Glomerular endothelial cell (primary cell): ENCODE measurements at places on chromosomes 16 and 17.

GRCh38 chr16:11946433-11946832 lies 4.6 kb upstream of the NPIPB2 start:
- no peak for DNase-seq

GRCh38 chr17:77096570-77097214 lies 44.1 kb upstream of the SEC14L1 start:
- DNase-seq = no peak

DNA sequence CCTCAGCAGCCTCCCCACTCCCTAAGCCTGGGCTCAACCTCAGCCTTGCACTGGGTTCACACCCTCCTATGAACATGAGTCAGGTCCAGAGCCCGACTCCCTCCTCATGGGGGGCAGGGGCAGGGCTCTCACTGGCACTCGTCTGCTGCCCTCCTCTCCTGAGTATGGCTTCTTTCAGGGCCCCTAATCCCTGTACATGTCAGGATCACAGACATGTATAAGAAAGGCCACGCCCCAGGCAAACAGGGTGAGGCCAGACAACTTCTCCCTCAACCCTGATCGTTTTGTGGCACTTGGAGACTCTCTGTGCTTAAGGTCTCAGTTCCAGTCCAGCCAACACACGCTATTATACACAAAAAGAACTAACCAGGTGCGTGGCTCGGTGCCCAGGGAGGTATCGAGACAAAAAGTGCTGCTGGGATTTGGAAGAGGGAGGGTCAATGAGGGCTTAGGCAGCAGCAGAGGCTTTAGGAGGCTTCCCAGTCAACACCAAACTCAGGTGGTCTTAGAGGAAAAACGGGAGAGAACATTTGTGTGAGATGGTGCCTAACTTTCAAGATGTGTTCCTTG lies 45.2 kb downstream of the CMTM3 start:
- DNase-seq = no peak

GRCh38 chr16:14531613-14532012 lies 98.4 kb downstream of the PARN start:
- no peak for DNase-seq
